ENCODE measurements at places on chromosomes 7 and 10. TPM values are rescaled to one million over a fixed set of nuclear protein-coding genes. Genes with fewer than 3 reads are reported as not detected.
A peak's percentile ranks its signal among the peaks of the same experiment; 100 is the strongest.

- DNase-seq = peak; percentile 38
Observed at GRCh38 chr7:151249034-151249731, 689 bp upstream of the SMARCD3 start.

GRCh38 chr7:109386959-109387358 is 817.3 kb downstream of the DNAJB9 start:
- no peak for DNase-seq

- no peak for DNase-seq
Observed at GRCh38 chr7:4809091-4809591, 33.7 kb downstream of the AP5Z1 start.

DNA sequence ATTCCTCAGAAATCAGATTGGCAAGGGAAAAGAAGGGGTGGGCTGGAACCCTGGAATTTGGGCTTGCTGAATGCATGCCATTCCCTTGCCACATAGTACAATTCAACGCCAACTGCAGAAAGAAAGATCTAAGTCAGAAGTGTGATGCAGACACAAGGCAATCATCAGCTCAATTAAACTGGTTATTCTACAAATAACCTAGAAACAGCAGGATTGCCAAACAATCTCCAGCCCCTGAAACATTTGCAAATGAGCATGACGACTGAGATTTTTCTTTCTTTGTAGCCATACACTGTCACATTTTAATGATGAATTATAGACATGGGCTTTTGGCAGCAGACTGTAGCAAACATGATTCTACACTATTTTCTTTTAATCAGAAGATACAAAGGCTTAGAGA is 16.5 kb upstream of the CREB5 start:
- DNase-seq = no peak

NUP205 gene
- total RNA-seq = 193 TPM

TRIM50 gene
- total RNA-seq = not detected

DNA sequence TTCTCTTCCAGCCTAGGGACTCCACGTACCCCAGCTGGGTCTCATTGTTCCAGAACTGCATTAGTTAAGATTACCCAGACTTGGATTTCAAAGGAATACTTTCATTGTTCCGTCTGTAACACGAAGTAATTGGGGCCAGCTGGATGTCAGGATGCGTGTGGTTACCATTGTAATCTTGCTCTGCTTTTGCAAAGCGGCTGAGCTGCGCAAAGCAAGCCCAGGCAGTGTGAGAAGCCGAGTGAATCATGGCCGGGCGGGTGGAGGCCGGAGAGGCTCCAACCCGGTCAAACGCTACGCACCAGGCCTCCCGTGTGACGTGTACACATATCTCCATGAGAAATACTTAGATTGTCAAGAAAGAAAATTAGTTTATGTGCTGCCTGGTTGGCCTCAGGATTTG is 21.0 kb downstream of the LRRC17 start:
- peak; percentile 82 for DNase-seq
